ENCODE measurements at places on chromosomes 5 and 9.

DNA sequence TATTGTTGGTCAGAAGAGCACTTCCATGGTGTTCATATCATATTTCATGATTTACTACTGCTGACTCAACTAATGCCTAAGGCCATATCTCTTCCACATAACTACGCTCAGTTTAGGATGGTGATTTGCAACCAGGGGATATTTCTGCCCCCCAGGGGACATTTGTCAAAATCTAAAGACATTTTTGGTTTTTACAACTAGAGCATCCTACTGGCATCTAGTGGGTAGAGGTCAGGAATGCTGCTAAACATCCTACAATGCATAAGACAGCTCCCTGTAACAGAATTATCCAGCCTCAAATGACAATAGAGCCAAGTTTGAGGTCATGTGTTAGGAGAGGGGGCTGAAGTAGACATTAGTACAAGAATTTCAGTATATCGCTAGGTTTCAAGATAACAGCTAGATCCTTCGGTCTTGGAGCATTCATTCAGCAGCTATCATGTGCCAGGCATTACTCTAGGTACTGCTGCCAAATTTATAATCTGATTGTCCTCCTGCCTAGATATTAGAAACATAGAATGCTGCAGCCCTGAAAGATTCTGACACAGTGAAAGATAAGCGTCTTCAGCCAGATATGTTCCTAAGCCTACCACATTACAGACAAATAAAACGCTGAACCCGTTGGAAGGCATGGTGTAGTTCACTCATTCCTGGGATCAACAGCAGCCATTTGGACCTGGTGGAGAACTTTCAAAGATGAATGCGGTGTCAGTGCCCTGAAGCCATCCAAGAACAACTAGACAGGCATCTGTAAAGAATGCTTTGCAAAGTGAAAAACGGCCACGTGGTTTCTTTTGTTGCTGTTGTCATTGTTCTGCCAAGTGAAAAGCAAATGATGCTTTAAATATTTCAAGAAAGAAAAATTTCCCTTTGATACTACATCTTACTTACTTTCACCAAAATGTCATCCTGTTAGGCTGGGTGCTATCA is 55.5 kb upstream of the FST start:
- no peak for DNase-seq

DNA sequence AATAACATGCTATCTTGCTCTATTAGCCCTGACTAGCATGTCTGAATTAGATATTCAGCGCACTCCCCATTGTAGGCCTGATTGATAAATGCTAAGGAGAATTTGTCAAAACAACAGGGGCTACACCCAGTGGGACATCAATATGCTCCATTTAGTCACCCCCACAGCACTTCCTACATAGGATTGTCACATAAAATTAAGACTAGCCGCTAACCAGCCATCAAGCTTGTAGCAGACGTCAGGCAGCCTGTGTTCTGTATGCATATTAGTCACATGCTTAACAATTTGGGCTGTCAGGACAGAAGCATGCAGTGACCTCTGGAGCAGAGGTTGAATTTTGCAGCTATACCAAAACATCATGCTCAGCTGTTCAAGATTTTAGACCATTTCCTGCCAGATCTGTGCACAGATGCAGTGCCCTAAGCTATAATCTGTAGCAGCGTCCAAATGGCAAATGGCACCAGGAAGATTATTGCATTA is 197.4 kb upstream of the ISL1 start:
- DNase-seq: no peak

- DNase-seq: no peak
Measured at GRCh38 chr5:35656721-35657120, 39.1 kb downstream of the SPEF2 start.

DNA sequence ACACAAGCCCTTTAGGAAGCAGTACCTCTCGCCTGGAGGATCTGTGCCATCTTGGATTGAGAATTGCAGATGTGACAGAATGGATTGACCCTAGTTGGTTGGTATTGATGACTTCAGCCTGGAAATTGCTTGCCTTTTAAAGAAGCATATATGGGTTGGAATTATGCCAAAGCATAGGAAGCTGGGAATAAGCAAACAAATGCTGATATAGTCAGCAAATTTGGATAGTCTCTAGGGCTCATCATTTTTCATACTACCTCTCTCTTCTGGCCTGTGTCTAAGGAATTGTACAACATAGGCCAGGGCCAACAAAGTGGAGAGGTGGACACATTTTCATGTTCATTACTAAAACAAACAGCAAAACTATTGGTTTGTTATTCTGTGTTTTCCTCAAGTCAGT is 13.2 kb downstream of the TRIM32 start:
- no peak for DNase-seq

DNA sequence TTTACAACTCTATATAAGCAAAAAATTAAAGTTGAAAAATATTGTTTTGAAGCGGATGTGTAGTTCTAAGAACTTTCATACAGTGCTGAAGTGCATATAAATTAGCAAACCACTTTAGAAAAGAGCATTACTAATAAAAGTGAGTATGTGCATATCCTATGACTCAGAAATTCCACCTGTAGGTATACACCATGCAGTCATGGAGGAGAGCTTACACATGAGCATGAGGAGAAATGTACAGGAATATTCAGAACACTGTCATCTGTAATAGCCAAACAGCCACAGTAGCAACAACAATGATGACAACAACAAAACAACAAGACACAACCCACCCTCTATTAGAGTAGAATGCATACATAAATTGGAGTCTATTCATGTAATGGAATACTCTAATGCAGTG is 138.2 kb upstream of the ARRDC3 start:
- DNase-seq: no peak

DNA sequence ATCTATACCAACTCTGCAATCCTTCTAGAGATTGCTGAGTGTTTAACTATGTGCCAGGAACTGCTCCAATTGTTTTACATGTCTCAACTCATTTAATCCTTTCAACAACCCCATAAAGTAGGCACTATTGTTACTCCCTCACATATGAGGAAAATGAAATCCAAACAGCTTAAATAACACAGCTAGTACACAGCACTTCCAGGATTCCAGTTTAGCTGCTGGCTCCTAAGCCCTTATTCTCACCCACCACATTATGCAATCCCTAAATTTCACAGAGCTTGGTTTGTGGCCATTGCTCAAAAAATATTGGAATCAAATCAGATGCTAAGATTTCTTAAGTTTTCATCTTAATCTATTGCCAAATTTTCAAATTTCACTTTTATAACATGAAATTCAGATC is 84.9 kb downstream of the PRELID2 start:
- DNase-seq: no peak

DNA sequence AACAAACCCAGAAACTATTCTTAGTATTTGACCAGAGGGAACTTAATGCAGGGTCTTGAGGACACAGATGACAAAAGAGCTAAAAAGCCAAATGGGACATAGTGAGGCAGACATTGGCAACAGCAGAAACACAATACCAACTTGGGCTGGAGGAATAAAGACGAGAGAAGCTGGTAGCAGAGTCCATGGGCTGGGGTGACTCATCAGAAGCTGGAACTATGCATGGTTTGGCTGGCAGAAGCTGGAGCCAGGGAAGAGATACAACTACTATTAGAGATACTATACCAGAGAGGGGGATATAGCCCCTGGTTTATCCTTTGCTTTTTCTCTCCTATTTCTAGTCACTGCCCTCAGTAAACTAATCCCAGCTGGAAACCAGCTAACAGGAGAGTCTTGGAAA is 29.2 kb upstream of the DPYSL3 start:
- DNase-seq: no peak

DNA sequence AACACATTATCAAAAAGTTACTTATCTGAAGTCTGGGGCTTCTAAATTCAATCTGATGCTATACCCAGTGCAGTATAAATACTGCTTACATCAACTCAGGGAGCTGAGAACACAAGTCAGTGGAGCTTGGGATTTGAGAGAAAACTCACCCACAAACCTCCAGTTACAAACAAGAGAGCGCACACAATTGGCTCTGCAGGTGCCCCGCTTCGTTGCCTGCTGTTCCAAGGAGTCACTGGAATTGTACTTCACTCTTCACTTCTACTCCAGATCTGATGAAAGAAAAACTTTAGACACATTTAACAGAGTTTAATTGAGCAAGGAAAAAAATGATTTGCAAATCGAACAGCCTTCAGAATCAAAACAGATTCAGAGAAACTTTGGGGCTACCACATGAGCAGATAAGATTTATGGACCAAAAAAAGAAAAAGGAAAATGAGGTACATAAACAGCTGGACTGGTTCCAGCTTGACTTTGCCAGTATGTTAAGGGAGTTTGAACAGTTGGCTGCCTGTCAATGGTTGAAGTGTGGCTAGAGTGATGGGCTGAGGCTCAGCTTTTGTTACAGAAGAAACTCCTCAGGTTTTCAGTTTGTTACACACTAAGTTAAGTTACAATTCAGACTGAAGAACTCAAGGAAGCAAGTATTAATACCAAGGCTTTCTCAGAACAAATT is 156.6 kb downstream of the AOPEP start:
- no peak for DNase-seq

GRCh38 chr9:89871871-89872331 is 267.1 kb downstream of the GADD45G start:
- no peak for DNase-seq

- DNase-seq: peak; percentile 16
Measured at GRCh38 chr5:58886315-58887207, 303.7 kb downstream of the RAB3C start.

DNA sequence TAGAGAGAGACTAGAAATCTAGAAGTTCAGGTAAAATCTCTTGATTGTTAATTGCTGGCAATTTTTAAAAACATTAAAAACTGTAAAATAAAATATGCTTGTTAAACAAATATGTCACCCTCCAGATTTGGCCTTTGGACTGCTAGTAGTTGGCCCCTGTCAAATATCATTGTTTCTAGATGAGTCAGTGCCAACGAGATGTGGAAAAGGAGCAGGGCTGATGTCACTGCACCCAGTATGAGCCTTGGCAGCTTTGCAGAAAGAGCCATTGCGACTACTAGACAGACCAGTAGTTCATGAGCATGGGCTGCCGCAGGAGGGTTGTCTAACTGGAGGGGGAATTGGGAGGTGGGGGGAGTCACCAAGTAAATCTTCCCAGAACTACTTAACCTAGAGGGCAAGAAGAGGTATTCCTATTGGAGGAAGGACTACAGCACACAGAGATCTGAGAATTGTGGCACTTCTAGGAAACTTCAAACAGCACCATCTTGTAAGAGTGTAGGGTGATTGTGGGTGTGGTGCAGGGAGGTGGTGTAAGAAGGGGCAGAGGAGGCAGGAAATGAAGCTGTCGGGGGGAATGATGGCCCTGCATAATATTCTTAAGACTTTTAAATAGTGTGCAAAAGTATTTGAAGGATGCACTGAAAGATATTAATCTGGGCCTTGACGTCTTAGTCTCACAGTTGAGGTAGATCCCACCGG is 7.1 kb upstream of the DOCK2 start:
- no peak for DNase-seq

GRCh38 chr5:153099328-153099727 is 391.1 kb upstream of the GRIA1 start:
- DNase-seq: no peak

DNA sequence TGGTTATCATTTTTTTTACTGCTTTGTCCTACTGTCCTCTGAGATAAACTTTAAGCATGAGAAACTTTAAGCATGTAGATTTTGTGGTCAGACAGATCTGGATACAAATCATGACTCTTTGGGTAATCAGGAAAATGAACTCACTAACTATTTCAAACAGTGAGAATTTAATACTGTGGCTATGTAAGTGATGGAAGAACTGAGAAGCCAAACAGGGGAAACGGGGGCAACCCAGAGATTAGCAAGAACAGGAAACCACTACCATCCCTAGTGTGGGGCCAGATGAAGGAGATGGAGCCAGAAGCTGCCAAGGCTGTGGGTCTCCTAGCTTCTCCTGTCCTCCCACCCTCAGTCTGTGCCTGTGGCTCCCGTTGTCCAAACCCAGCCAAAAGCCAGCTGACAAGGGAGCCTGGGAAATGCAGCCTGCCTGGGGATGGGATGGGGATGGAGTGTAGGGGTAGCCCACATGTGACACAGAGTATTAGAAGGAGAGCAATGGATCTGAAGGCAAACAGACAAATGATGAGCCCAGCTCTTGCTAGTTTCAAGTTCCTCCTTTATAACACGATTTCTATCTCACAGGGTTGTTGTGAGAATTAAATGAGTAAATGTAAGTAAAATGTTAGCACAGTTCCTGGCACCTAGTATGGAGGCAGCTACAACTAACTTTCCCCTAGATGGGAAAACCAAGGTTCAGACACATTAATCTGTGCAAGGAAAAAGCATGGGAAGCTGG is 27.7 kb upstream of the CDC23 start:
- no peak for DNase-seq

- no peak for DNase-seq
Measured at GRCh38 chr5:31993165-31993961, 180.8 kb downstream of the GOLPH3 start.

DNA sequence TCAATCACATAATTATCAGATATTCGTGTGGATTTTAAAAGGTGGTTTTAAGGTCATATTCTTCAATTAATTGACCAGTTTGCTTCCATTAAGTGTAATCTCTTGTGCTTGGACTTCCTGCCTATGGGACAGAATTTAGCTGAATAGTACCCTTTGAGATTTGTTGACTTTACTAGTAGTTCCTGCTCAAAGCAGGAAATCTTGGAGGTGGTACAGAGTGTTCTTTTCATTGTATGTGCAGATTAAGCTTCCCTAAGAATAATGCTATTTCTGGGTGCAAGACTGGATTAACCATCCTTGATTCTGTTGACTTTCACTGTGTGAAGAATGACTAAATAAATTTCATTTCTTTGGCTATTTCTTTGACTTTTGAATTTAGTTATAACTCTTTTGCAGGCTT is 45.4 kb upstream of the ELL2 start:
- DNase-seq: no peak

- no peak for DNase-seq
Measured at GRCh38 chr9:98549401-98549800, 159.3 kb downstream of the GABBR2 start.

GRCh38 chr9:111728617-111729366 is 65.9 kb downstream of the SHOC1 start:
- DNase-seq: no peak

DNA sequence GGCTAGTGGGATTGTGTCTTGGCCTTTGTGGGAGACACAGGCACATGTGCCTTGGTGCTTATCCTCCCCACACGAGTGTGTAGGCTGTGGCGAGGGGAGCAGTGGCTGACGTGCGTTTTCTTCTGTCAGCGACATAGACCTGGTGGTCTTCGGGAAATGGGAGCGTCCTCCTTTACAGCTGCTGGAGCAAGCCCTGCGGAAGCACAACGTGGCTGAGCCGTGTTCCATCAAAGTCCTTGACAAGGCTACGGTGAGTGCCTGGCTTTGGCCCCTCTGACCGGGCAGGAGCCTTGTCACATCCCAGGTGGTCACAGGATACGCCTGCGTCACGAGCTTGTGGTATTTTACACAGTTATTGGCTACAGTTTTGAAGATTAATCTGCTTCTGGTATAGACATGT is 26.4 kb downstream of the TENT4A start:
- no peak for DNase-seq

DNA sequence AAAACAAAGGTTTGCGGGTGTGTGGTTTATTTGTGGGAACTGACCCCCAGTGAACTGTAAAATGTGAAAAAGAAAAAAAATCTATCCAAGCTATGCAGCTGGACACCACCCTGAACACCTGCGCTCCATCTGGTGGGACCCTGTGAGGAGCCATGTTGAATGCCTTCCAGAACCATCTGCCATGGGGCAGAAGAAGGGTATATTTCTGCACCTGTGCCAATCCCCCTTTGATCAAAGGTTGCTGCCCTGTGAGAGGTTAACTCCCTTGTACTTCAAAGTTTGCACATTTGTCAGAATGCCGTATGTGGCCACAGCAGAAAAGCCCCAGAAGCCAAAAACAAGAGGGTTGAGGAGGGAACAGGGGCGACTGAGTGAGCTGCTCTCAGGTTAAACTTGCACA is 148.5 kb upstream of the ALDH1B1 start:
- DNase-seq: no peak

All from activated gamma-delta T cell (primary cell).